Activated T-helper 1 cell treated with Interleukin-2 at 50 U/mL for 16 hours (primary cell): ENCODE measurements at places on chromosomes 4 and X.

DNA sequence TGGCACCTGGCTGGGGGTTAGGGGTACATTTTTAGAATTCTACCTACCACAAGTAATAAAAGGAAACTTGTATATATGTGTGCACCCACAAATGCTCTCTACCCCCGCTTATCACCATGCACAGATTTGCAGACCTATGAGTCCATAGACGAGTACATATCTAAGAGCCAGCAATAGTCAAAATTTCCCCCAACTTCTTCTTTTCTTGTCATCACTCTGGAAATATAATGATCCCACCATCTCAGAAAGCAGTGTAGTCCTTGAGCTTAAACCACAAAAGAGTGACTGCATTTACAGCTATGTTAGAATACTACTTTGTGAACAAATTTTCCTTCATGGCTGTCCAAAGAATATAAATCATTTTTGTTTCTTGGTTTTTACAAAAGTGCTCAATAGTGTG is 66.1 kb downstream of the LHFPL1 start:
- no peak for DNase-seq

GRCh38 chrX:49977319-49978090 is 55.1 kb downstream of the CLCN5 start:
- no peak for DNase-seq

- no peak for DNase-seq
These were observed 211.1 kb downstream of the GUCY2F start for GRCh38 chrX:109270580-109271484.

DNA sequence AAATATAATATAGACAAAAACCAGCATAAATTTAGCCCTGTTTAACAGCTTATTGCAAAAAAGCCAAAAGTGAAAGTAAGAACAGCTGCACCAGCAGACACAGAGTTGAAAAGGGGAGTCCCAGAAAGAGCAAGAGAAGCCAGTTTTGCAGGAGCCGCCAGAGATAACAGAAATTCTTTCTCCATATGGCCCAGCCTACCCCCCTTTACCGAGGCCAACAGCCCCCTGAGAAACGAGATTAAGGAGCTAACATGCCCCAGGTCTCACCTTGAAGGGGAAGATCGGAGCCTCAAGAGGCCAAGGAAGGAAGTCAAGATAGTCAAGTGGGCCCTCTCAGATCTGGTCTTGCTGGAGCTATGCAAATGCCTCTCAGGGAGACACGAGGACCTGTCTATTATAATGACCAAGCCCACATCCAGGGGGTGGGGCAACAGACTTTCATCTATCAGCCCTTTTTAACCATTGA is 4.8 kb downstream of the ACOX3 start:
- no peak for DNase-seq

DNA sequence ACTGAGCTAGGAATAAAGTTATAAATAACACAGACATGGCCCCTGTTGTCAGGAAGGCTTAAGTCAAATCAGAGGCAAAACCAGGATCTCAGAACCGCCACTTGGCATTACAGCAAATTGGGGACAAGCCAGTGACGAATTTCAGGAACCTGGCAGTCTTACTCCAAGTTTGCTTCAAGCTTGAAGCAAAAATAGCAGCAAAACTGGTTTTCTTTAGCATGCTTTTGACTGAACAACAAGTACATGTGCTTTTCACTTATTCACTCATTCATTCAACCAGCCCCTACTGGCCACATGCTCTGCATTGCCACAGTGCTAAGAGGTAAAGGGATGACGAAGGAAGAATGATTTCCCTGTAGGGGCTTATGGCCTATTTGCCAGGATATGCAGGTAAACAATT is 253.9 kb upstream of the PPARGC1A start:
- DNase-seq: no peak

- DNase-seq: no peak
These were observed 91.9 kb downstream of the SEL1L3 start for GRCh38 chr4:25770847-25771246.

DNA sequence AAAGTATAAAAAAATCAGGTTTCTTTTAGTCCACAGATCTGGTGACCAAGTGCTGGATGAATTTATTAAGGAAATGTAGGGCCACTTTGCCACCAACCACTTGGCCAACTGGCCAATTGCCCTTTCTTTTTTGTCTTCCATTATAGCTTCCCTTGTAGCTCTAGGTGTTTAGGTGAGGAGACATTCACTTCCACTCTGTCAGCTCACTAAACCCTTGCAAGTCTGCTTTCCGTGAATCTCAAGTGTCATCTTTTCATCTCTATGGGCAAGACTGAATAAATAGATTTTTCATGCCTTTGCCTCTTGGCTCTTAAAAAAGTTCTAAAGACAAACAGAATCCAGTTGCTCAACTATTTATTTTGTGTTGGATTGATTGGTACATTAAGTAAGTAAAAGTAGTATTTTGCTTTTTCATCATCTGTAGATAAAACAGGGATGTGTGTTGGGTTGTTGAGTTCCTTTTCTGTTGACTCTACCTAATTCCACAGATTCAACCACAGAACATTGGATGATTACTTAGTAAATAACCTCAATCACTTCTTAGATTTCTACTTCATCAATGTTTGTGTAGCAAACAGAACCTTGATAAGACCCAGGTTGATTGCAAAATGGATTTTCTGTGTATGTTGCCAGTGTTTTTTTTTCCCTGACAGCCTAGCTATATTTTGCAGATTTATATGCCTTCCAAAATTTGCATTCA is 68.1 kb upstream of the GRXCR1 start:
- DNase-seq: no peak

DNA sequence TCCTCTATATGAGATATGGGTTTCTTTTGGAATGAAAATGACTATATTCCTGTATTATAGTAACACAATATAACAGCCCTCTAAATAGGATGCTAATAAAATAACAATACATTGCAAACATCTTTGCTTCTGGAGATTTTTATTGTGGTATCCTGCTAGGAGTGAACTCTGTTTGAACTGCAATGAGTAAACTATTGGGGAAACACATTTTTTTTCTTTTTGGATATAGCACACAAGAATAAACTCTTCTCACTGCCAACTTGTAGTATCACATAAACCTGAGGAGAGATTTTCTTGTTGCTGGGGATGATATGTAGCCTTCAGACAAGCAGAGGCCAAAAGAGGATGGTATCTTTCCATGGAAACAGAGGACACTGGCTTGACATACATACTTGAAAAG is 238.2 kb downstream of the C4orf33 start:
- no peak for DNase-seq

GRCh38 chrX:108020631-108021030 is 24.2 kb upstream of the VSIG1 start:
- no peak for DNase-seq

DNA sequence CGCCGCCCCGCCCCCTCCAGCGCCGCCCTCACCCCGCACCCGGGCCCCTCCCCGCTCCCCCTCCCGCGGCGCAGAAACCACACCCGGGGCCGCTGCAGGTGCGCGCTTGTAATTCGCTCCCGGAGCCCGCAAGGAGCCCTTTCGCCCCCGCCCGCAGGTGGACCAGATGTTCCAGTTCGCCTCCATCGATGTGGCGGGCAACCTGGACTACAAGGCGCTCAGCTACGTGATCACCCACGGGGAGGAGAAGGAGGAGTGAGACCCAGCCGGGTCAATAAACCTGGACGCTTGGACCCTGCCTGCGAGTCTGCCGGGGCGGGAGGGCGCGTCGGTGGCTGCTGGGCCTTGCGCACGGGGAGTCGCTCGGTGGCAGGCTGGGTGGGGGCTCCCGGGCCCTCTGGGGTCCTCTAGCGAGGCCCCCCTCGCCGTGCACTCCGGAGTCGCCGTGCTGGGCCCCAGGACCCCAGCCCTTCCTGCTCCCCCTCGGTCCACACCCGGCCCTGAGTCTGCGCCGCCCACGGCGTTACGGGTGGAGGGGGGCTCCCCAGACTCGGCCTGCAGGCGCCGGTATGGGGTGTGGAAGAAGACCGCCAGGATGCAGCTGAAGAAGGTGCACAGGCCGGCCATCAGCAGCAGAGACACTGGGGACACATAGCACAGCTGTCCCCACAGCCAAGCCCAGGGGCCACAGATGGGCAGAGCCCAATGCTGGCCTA is 7.1 kb downstream of the SLC49A3 start:
- DNase-seq: no peak

- DNase-seq: no peak
These were observed 115.2 kb upstream of the TSPAN5 start for GRCh38 chr4:98773638-98774037.

DNA sequence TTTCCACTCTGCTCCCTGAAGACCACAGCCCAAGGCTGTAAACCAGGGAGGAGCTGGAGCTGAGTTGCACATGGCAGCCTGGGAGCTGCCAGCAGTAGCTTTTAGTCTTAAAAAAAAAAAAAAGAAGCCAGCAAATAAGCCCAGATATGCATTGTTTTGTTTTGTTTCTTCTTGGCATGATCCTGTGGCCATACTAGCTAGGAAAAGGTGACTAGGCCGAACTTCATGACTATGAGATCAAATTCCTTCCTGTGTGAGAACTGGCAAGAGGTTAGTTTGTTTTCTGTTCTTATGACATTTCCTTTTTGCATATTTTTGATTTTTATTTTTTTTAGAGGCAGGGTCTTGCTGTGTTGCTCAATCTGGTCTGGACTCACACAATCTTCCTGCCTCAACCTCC is 323.3 kb downstream of the DCTD start:
- DNase-seq: no peak

GRCh38 chr4:107034091-107034995 is 1.8 kb downstream of the DKK2 start:
- no peak for DNase-seq

- DNase-seq: no peak
These were observed 31.2 kb downstream of the SLC2A9 start for GRCh38 chr4:9989918-9990635.

DNA sequence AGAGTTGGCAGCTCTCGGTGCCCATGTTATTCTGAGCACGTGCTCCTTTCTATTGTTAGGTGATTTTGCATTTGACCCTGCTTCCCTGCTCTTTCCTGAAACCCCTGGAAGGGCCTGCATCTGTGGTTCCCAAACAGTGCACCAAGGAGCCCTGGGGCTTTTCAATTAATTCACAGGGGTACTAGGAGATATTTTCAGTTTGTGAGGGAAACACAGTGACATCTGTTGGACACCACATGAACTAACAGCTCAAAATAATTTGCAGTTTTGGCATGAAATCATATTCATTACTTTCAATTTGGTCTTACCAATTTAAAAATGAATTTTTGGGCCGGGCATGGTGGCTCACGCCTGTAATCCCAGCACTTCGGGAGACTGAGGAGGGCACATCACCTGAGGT is 156.6 kb downstream of the GATB start:
- no peak for DNase-seq

DNA sequence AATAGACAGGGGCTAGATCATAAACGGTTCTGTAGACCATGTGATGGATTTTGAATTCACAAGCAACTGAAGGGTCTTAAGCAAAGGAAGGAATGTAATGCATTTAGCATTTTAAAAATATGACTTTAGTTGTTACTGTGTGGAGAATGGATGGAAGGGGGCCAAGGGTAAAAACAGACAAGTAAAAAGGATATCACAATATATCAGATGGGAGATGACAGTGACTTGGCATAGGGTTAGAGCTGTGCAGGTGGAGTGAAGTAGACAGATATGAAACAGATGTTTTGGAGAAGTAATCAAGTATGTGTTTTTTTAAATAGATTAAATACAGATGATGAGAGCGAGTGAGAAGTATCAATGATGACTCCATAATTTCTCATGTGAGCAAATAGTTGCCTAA is 1116.0 kb upstream of the TENM3 start:
- no peak for DNase-seq

DNA sequence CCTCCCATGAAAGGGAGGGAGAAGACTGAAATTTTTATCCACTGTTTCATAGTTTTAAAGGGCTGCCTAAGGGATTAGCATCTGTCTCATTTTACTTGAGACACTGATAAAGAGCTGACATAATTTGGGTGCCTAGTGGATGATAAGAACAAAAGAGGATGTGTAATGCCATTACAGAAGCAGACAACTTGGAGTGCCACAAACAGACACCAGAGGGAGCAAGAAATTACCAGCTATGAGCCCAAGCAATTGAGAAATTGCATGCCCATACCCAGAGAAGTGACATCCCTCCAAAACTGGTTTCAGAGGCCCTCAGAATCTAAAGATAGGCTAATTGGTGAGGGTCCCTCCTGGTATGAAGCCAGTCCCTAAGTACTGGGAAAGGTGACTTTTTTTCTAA is 38.5 kb upstream of the POU3F4 start:
- no peak for DNase-seq

GRCh38 chrX:139020801-139021200 is 309.3 kb upstream of the FGF13 start:
- DNase-seq: no peak

- DNase-seq: no peak
These were observed 129.1 kb upstream of the STIM2 start for GRCh38 chr4:26731351-26732035.

DNA sequence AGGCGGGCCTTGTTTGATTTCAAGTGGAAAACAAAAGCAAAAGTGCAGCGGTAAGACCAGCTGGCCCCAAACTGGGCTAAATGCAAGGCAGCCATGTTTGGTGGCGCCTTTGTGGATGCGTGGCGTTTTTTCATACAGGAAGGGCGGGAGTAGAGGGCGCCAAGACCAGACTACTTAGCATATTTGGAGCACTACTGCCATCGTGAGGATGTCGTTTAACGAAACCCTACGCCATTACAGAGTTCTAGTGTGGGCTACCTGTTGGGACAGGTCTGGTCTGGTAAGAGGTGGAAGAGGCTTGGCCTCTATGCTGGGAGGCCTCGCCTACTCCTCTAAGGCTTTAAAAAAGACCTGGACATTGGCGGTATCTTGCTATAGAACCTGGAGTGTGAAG is 230.7 kb upstream of the STK26 start:
- DNase-seq: peak; percentile 77

DNA sequence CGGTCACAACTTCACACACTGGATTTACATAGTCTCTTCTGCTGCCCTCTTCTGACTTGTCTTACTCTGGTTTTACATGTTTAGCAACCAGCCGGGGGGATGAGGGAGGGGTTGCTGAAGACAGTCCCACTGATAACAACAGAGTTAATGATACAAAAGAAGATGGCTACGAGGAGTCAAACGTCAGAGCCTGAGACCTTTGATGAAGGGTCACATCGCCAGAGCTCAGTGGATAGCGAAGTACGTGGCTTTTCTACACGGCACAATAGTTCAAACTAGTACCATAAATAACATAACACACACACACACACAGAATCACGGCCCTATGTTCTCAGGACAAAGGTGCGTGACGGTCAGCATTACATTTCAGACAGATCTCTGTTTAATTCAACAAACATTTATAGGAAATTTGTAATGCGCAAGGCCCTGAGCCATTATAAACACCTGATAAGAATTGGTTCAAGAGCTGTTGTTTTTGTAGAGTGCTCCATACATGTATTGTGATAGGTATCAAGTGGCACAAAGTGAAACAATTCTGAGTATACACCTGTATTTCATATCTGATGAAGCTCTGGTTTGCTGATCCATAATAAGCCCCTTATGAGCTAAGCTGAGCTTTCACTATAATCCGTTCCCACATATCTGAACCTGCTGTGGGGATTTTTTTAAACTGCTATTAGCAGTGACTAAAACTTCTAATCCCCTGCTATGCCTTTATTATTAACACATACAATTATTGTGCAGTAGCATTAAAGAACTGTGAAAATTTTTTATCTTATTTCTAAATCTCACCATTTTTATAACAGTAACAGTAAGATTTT is 100.0 kb downstream of the NR3C2 start:
- no peak for DNase-seq
